Ascending aorta (tissue), 2 donors: ENCODE measurements at places on chromosomes 2 and 18. TPM values are rescaled to one million over a fixed set of nuclear protein-coding genes. Genes with fewer than 3 reads are reported as not detected.

Gene PLEKHH2
- total RNA-seq: 15.0 TPM

DNA sequence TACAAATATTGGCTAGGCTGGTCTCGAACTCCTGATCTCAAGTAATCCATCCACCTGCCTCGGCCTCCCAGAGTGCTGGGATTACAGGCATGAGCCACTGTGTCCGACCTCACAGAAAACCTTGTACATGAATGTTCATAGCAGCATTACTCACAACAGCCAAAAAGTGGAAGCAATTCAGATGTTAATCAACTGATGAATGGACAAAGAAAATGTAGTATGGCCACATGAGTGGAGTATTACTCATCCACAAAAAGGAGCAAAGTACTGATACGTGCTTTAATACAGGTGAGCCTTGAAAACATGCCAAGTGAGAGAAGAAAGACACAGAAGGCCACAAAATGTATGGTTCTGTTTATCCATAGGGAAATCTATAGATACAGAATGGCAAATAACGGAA, 20.6 kb downstream of the CEP192 start:
- no peak overlapping the region for H3K4me3 ChIP-seq
- no peaks in the 10 kb centered on the region for H3K4me1 ChIP-seq
- H3K27me3 ChIP-seq: no peaks in the 10 kb centered on the region
- peaks cover 42% of the 10 kb centered on the region for H3K36me3 ChIP-seq
- DNase-seq: no peak

DNA sequence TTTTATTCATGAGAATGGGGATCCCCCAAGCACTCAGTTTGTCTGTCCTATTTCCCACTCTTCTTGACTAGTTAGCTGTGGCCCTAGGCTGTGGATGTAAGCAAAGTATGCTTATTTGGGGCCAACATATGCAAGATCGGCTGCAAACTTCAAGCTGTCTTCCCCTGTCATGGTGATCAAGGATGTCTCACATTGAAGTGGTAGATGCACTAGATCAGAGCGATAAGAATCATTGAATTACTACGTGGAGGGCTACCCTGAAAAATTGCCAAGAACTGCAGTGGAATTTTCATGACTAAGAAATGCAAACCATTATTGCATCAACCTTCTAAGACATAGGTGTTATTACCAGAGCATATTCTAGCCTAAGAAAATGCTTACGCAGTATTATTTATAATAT, 527.4 kb downstream of the RNF144A start:
- no peaks in the 10 kb centered on the region for H3K36me3 ChIP-seq
- H3K4me1 ChIP-seq: no peaks in the 10 kb centered on the region
- no peak for DNase-seq
- no peak overlapping the region for H3K27ac ChIP-seq
- H3K4me3 ChIP-seq: no peak overlapping the region

Gene CYRIA
- 7.1 TPM for total RNA-seq

GRCh38 chr2:36594849-36595248, 3.1 kb downstream of the FEZ2 start:
- no peaks in the 10 kb centered on the region for H3K27me3 ChIP-seq
- no peak for DNase-seq
- H3K27ac ChIP-seq: no peak overlapping the region
- H3K4me3 ChIP-seq: no peak overlapping the region
- peaks cover 20% of the 10 kb centered on the region for H3K4me1 ChIP-seq
- H3K36me3 ChIP-seq: peaks cover 9% of the 10 kb centered on the region

DNA sequence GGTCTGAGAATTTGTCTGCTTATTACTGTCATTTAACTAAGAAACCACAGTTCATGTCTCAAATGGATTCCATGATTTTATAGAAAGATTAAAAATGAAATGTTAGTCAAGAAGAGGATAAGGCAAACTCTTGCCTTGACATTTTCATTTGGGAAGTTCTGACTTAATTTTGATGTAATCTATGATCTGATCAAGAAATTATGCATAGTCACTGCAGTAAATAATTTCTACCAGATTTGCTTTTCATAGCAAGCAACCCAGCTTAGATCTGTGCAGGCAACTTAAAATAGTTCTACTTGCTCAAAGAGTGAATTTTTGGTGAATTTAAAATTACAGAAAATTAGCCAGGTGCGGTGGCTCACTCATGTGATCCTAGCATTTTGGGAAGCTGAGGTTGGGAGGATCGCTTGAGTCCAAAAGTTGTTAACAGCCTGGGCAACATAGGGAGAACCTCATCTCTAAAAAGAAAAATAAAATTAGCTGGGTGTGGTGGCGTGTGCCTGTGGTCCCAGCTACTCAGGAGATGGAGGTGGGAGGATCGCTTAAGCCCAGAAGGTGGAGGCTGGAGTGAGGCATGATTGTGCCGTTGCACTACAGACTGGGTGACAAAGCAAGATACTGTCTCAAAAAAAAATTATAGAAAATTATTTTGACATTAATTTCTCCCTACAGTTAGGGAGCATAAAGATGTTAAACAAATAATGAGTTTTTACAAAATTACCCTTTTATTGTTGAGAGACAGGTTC, 158.7 kb upstream of the MYO3B start:
- peaks cover 12% of the 10 kb centered on the region for H3K36me3 ChIP-seq
- no peaks in the 10 kb centered on the region for H3K4me1 ChIP-seq
- no peak for DNase-seq
- no peak overlapping the region for H3K27ac ChIP-seq
- H3K4me3 ChIP-seq: no peak overlapping the region
- H3K27me3 ChIP-seq: no peaks in the 10 kb centered on the region

Gene EFHD1
- 142 TPM for total RNA-seq

Gene PKP4
- 60.8 TPM for total RNA-seq

Gene FEZ2
- 31.8 TPM for total RNA-seq

DNA sequence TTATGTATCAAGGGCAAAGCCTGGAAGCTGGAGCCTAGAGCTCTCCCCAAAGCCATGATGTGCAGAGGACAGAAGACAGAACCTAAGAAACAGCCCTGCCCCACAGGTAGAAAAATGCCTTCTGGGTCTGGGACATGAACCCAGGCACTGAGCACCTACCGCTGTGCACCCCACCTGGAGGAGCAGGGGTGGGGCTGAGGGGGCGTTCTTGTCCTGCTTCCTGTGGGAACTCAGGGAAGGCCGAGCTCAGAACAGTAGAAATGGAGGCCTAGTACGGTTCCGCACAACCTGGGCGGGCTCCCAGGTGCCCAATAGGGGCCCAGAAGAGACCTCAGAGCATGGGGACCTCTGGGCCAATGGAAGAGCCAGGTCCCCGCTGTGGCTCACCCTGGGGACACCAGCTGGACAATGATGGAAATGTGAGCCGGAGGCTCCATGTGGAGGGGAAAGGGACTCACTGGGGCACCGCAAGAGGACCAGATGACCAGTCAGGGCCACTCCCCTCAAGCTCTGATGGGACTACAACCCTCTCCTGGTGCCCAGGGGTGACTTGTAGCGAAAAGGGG, 3.2 kb downstream of the CRACDL start:
- H3K4me3 ChIP-seq: no peak overlapping the region
- peaks cover 6% of the 10 kb centered on the region for H3K4me1 ChIP-seq
- DNase-seq: no peak
- no peaks in the 10 kb centered on the region for H3K36me3 ChIP-seq
- no peak overlapping the region for H3K27ac ChIP-seq

- H3K4me1 ChIP-seq: peaks cover under 1% of the 10 kb centered on the region
- DNase-seq: no peak
- H3K4me3 ChIP-seq: no peak overlapping the region
- no peaks in the 10 kb centered on the region for H3K36me3 ChIP-seq
- no peak overlapping the region for H3K27ac ChIP-seq
- no peaks in the 10 kb centered on the region for H3K27me3 ChIP-seq
These were observed 77.6 kb upstream of the SEC11C start for GRCh38 chr18:59061914-59062642.

Gene ZBTB14
- total RNA-seq: 13.3 TPM

Gene POTEF
- not detected for total RNA-seq

DNA sequence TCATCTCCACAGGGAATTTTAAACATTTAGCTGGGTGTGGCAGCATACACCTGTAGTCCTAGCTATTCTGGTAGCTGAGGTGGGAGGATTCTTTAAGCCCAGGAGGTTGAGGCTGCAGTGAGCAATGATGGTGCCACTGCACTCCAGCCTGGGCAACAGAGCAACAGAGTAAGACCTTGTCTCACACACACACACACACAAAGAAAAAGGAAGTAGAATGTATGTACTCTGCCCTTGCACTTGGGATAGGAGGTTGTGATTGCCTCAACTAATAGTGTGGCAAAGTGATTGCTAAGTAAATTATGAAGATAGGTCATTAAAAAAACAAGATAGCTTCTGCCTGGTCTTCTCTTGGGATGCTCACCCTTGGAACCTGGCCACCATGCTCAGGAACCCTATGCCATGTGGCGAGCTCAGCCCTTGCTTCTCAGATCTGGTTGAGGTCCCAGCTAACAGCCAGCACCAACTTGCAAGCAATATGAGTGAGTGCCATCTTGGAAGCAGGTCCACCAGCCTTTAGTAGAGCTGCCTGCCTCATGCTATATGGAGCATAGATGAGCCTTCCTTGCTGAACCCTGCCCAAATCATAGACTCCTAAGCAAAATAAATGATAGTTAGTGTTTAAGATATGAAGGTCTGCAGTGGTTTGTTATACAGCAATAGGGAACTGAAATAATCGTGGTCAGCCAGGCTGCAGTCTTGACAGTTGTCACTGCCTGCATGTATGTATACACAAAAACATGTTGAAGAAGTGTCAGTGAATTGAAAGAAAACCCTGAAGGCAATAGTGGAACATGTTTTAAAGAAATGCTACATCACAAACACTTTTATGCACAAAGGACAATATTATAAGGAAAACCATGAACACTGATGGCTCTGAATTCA, 30.1 kb upstream of the PNO1 start:
- no peak overlapping the region for H3K27ac ChIP-seq
- no peak for DNase-seq
- H3K4me3 ChIP-seq: no peak overlapping the region
- no peaks in the 10 kb centered on the region for H3K27me3 ChIP-seq
- no peaks in the 10 kb centered on the region for H3K36me3 ChIP-seq

DNA sequence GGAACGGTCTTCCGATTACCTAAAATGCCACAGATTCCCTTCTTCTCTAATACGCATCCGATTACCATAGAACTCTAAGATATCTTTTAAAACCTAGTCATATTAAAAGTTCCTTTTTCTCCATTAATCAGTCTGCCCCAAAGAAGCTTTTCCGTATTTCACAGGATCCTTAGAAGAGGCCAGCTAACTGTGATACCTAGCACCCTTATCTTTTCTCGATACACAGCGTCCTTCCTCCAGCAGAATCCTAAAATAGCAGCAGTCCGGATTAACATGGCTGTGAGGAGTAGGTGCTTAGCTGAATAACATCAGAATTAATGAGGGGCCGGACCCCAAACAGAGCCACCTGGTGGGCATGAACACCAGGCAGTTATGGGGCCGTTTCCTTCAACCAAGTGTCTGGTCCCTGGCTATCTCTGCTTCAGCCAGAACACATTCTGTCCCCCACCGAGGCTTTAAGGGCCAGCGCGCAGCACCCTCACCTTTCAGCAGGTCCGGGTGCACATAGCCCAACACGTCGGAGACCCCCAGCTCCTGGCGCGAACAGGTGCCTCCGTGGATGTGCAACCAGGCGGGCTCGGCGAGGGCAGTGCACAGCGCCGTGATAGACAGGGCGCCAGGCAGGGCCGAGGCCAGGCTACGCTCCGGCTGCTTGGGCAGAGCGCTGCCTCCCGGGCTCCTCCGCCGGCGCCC, 995 bp downstream of the TMEM127 start:
- DNase-seq: no peak
- H3K36me3 ChIP-seq: peaks cover 19% of the 10 kb centered on the region
- no peaks in the 10 kb centered on the region for H3K27me3 ChIP-seq
- H3K27ac ChIP-seq: peak overlapping the region; percentile 94

Gene SLC30A3
- 7.6 TPM for total RNA-seq

Gene GPR75
- total RNA-seq: 0.21 TPM

DNA sequence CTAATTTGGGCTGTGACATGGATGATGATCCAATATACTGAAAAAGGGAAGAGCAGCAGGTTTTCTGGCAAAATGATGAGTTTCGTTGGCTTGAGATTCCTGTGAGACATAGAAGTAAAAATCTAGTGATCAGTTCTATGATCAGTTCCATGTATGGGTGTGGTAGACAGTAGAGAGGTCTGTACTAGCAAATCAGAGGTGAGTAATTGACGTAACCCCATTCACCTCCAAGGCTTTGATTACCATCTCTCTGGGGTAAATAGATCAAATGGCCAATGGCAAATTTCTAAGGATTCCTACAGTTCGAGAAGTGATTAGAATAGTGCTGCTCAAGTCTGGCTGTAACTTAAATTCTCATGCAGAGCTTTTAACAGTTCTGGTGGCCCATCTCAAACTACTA, 6.4 kb downstream of the ITGA4 start:
- DNase-seq: no peak
- H3K27me3 ChIP-seq: no peaks in the 10 kb centered on the region
- H3K4me1 ChIP-seq: no peaks in the 10 kb centered on the region
- H3K36me3 ChIP-seq: no peaks in the 10 kb centered on the region

GRCh38 chr2:98882971-98883779, 52.9 kb downstream of the CRACDL start:
- no peak overlapping the region for H3K27ac ChIP-seq
- H3K27me3 ChIP-seq: no peaks in the 10 kb centered on the region
- no peaks in the 10 kb centered on the region for H3K36me3 ChIP-seq
- DNase-seq: peak; percentile 40

GRCh38 chr2:37886745-37887144, 38.3 kb upstream of the RMDN2 start:
- no peaks in the 10 kb centered on the region for H3K27me3 ChIP-seq
- no peak overlapping the region for H3K4me3 ChIP-seq
- H3K27ac ChIP-seq: no peak overlapping the region
- no peaks in the 10 kb centered on the region for H3K4me1 ChIP-seq
- DNase-seq: no peak
- no peaks in the 10 kb centered on the region for H3K36me3 ChIP-seq

Gene LYPD6
- total RNA-seq: 1.8 TPM

- DNase-seq: no peak
- H3K4me1 ChIP-seq: no peaks in the 10 kb centered on the region
- no peak overlapping the region for H3K4me3 ChIP-seq
- H3K27me3 ChIP-seq: no peaks in the 10 kb centered on the region
- H3K36me3 ChIP-seq: no peaks in the 10 kb centered on the region
These were observed 76.4 kb downstream of the SKA1 start for GRCh38 chr18:50451100-50451842.

GRCh38 chr2:223314811-223315210, 262.8 kb downstream of the KCNE4 start:
- no peak overlapping the region for H3K27ac ChIP-seq
- no peak overlapping the region for H3K4me3 ChIP-seq
- H3K36me3 ChIP-seq: no peaks in the 10 kb centered on the region
- no peaks in the 10 kb centered on the region for H3K4me1 ChIP-seq

GRCh38 chr2:136347981-136348380, 230.0 kb upstream of the CXCR4 start:
- no peaks in the 10 kb centered on the region for H3K27me3 ChIP-seq
- no peak for DNase-seq
- no peak overlapping the region for H3K27ac ChIP-seq
- no peaks in the 10 kb centered on the region for H3K4me1 ChIP-seq
- no peak overlapping the region for H3K4me3 ChIP-seq
- H3K36me3 ChIP-seq: no peaks in the 10 kb centered on the region

Gene CACNB4
- 3.7 TPM for total RNA-seq

DNA sequence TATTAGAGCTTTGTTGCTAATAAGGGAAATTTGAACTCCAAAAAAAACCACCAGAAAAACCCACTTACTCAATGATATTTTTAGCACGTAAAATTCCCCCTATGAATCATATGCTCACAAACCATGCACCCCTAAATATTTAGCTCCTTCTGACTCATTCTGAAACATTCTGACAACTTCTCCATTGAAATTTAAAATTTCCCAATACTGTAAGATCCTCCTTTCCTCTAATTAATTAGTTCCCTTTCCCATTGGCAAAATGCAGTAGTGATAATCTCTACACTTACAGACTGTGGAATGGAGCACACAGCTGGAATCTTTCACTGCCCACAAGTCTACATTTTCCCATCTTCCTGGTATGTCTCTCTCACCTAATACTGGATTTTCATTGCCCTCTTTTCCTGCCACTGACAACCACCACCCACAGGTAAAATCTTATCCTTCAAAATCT, 215.8 kb upstream of the ACVR2A start:
- no peaks in the 10 kb centered on the region for H3K4me1 ChIP-seq
- H3K27ac ChIP-seq: no peak overlapping the region
- DNase-seq: no peak
